ENCODE measurements at places on chromosomes 12 and 14.

GRCh38 chr12:85874031-85874461, at the start of gene NTS:
NTS (plus strand) TSS chr12:85874295; CDS start chr12:85874404, 109 bp downstream.
- DNase-seq = peak; percentile 19

GRCh38 chr12:13716119-13716518, 265.3 kb downstream of the GRIN2B start:
- DNase-seq = no peak

DNA sequence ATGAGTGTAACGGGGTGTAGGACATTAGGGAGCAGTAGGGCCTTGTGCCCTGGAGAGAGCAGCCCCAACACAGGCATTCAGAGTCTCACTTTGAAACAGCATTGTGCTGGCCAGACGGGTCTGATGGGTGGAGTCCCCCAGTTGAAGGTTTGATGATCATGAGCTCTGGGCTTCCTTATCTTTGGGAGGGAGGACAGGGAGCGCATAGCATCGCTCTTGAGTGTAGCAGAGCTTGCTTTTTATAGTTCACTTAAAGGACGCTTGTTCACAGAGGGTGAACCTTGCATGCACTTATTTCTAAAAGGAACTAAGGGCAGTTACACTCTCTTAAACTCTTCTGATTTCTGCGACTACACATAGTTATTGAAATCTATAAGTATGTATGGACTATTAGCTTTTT, 10.6 kb downstream of the KCNK13 start:
- DNase-seq = no peak

GRCh38 chr12:103028881-103029639, 71.6 kb downstream of the ASCL1 start:
- peak; percentile 10 for DNase-seq

DNA sequence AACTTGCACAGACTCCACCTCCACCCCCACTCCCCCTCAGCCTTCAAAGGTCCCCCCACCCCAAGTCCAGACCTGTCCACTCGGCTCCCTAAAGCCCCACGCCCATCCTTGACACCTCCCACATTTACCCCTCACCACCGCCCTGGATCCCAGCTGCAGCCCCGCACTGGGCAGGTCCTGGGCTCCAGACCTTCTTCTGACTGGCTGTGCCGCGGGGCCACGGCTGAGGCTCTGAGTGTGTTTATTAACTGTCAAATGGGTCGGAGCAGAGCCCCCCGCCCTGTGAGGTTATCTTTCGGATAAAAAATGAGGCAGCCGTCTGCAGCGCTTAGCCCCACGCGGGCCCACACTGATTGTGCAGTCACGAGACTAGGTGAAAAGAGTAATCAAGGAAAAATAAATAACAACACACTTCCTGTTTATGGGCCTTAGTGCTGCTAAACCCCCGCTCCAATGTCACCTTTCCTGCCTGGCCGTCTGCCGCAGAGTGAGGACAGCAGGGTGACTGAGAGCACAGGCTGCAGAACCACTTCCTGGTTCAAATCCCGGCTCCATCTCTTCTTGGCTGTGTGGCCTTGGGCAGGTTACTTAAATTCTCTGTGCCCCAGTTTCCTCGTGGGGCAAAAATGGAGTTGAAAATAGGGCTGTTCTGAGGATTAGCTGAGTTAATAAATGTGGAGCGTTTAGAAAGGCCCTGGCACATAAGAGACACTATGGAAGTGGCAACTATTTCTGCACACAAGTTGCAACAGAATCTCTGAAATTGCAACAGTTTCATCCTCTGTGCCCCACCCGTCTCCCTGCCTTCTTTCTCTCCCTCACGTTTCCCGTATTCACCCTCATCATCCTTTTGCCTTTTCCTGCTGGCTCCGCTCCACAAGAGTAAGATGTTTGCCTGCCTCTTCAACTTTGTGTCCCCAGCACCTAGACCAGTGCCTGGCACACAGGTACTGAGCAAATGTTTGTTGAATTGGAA, 9.4 kb downstream of the SETD1B start:
- no peak for DNase-seq

GRCh38 chr12:92108651-92109050, 37.0 kb downstream of the BTG1 start:
- no peak for DNase-seq

- DNase-seq = peak; percentile 94
Observed at GRCh38 chr14:95460647-95461478, 55.6 kb downstream of the SYNE3 start.

DNA sequence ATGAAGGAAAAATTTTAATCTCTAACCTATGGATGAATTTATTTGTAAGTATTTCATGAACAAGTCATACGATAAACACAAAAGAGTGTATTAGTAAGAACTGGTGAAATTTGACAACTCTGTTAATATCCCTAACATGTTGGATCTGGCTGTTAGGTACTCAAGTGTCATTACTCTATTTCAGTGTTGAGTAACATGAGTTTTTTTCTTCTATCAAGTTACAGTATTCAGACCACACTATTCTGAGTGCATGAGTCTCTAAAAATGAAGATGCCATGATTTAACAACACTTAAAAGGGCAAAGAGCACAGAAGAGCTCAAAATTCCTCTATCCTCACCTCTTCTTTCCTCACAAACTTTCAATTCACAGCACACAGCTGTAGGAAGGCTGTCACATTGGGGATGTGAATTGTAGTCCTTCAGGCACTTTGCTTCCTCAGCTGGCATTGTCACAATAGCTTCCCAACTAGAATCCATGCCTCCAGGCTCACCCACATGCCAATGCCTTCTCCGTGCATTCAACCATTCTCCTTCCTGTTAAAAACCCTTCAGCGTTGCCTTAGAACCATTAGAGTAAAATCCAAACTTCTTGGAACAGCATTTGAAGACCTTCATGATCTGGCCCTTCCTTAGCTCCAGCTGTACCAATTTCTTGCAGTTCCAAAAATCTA, 73.7 kb upstream of the DBX2 start:
- DNase-seq = no peak

DNA sequence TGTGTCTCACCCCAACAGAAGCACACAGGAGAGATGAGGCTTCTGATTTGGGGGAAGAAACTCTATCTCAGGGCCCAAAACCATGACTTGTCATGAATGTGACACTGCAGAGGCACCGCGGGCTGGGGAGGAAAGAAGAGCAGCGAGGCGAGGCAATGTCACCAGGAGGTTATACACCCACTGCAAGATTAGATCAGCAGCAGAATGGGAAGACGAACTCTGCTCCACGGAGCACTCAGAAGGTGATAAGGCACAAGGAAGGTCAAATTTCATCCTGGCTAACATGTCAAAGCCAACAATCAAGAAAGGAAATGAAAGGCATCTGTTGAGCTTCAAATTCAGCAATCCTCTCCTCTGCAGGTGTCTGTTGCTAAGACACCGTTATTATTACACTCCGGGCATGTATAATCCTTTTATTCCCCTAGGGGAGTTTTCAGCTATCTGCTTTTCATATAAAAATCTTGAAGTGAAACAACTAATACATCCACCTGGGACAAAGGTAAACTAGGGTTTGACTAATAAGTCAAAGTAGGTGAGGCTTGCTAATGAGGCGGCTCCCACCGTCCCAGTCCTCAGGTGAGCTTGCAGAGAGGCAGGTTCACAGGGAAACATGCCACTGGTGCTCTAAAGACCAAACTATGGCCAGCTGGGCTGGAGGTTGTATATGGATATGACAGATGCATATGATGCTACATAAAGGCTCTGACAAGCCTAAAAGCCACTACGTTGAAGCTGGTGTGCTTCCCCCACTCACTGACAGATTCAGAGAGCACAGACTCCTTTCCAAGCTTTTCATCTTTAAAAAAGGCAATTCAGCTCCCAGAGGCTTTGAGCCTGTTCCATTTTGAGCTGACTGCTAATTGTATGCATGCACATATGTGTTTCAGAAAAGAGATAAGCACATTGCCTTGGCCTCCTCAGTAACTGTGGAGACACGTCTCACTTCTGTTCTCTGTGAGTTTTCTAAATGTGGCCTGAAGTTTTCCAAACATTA, 221.2 kb downstream of the NELL2 start:
- no peak for DNase-seq

DNA sequence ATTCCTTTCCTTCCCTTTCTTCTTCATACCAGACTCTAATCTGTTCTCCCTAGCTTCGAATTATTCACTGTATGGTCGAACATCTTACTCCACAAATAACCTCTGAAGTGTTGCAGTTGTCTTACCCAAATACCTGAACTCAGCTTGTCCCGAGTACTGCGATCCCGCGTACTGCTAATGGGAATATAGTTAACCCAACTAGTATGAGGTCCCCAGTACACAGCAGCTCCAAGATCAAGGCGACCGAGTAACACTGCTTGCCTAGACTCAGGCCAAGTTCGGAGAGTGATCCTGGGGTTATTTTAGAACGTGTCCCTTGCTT, 462 bp upstream of the ETNK1 start:
- peak; percentile 45 for DNase-seq

- no peak for DNase-seq
Observed at GRCh38 chr12:92992041-92992440, 62.9 kb upstream of the EEA1 start.

- DNase-seq = no peak
Observed at GRCh38 chr14:71441126-71441525, 491.1 kb upstream of the RGS6 start.

- no peak for DNase-seq
Observed at GRCh38 chr14:92207012-92207927, 85.5 kb downstream of the CPSF2 start.

DNA sequence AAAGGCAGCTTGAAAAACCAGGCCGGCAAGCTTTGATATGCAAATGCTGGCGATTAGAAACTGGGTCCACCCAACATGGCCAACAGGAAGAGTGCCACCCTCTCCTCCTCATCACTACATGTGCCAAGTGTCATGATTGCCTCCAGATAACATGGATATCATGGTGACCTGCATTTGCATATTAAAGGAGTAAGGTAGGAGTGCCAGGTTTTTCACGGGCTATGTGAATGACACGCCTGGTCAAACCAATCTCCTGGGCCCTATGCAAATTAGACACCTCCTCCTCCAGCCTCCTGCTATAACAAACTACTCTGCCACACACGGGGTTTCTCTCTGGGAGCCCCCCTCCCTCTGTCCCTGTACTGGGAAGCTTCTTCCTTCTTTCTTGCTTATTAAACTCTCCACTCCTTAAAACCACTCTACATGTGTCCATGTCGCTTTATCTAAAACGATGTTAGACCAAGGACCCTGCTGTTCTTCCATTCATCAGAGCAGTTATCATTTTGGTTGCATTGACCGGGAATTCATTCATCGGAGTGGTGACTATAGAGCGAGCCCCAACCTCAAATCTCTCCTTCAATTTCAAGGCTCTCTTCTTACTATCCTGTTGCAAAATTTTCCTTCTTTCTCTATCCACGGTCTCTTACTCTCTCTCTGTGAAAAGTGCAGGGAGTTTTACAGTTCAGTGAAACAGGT, 27.5 kb downstream of the APOBEC1 start:
- DNase-seq = no peak

DNA sequence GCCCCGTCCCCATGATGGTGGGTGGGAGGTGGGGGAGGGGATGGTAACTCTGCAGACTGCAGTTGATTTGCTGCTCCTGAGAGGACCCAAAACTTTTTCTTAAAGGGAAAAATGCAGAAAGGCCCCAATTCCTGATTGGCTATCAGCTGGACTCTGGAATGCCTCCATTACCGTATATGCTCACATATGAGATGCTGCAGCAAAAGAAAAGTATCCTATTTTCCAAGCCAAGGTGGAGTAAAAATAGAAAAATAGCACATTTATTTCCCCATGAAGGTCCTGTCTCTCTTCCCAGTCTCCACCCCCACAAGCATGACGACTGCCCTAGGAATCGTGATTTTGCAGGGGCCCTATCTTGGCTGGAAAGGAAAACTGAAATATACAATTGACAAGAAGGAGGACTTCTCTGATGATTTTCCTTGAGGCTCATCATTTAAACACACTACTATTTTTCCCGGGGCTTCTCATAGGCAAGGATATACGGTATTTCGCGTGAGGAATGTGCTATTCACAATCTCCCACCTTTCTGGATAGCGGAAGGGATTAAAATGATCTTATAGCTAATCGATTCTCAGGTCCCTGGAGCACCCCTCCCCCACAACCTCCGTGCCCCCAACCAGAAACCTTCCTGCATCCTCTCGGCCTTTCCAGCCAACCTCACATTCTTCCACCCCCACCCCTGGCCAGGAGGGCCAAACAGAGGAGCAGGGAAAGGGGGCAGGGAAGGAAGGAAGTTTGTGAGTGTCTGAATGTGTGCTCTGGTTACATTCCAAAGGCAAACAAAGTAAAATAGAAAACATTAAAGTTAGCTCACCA, 138.9 kb upstream of the CCND2 start:
- DNase-seq = no peak

GRCh38 chr12:104975587-104976343, 10.4 kb upstream of the NOPCHAP1 start:
- DNase-seq = no peak

GRCh38 chr12:132071040-132071810, 72.9 kb downstream of the DDX51 start:
- DNase-seq = no peak

DNA sequence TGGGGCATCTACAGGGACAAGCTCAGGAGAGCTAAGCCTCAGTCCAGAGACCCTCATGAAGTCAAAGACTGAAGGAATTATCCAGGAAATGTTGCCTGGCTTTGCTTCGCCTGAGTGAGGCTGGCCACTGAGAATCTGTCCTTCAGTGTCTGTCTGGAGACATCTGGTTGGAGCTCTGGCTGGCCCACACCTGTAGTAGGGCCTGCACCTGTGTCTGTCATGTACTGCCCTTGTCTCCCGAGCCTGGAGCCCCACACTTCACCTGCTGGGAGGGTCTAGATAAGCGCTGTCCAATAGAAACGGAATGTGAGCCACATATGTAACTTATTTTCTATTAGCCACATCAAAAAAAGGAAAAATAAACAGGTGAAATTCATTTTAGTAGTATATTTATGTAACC, 9.9 kb upstream of the HDAC7 start:
- DNase-seq = no peak

DNA sequence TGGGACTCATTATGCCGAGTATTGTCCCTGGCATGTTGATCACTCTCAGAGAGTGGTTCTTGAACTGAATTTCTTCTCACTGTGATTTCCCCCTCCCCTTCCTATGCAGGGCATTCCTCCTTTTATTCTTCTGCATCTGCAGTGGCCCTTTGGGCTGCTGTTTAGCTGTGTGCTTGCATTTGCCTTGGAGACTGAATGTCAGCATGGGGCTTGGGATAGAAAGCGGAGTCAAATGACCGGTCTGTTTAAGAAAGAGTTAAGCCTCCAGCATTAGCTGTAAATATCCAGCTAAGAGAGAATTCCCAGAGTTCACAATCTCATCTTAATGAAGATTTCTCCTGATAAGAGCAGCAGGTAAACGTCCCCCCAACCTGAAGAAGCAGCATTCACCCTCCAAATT, 65.6 kb upstream of the RMST start:
- peak; percentile 7 for DNase-seq

GRCh38 chr14:100406505-100407131, 83.5 kb downstream of the SLC25A47 start:
- no peak for DNase-seq

GRCh38 chr12:7748852-7749251, 1.7 kb upstream of the CLEC4C start:
- DNase-seq = no peak

- DNase-seq = no peak
Observed at GRCh38 chr12:59067083-59067482, 146.8 kb upstream of the LRIG3 start.

- no peak for DNase-seq
Observed at GRCh38 chr14:96538097-96538989, 36.2 kb downstream of the PAPOLA start.

- no peak for DNase-seq
Observed at GRCh38 chr14:104073764-104074163, 11.7 kb upstream of the ASPG start.

GRCh38 chr12:80100591-80100990, 1.3 kb downstream of the OTOGL start:
- DNase-seq = no peak

GRCh38 chr14:23589606-23590005, 11.0 kb upstream of the JPH4 start:
- no peak for DNase-seq

All from NCI-H345 (cell line).